ENCODE measurements at places on chromosomes 11 and 22. TPM values are rescaled to one million over a fixed set of nuclear protein-coding genes. Genes with fewer than 3 reads are reported as not detected.

Gene AP1B1
- polyA plus RNA-seq: 44.8 TPM

Gene MISFA
- 4.6 TPM for polyA plus RNA-seq

Gene TBX10
- 0.22 TPM for polyA plus RNA-seq

Gene MOGAT2
- polyA plus RNA-seq: 1.2 TPM

Gene CTTN
- 239 TPM for polyA plus RNA-seq
